ENCODE measurements at places on chromosomes 6 and 20.
A peak's percentile ranks its signal among the peaks of the same experiment; 100 is the strongest.

DNA sequence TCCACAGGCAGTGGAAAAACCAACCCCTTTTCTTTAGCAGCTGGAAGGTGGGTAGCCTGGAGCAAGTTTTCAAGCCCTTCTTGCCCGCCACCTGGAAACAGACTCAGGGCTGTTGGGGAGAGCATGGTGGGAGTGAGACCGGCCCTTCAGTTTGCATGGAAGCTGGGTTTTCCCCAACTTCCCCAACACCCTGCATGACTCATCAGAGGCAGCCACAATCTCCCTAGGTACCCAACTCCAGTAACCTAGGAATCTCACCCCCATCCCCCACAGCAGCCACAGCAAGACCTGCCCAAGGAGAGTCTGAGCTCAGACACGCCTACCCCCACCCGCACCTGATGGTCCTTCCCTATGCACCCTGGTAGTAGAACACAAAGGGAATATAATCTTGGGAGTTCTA, 86.3 kb upstream of the IRAK1BP1 start:
- peak; percentile 42 for DNase-seq

DNA sequence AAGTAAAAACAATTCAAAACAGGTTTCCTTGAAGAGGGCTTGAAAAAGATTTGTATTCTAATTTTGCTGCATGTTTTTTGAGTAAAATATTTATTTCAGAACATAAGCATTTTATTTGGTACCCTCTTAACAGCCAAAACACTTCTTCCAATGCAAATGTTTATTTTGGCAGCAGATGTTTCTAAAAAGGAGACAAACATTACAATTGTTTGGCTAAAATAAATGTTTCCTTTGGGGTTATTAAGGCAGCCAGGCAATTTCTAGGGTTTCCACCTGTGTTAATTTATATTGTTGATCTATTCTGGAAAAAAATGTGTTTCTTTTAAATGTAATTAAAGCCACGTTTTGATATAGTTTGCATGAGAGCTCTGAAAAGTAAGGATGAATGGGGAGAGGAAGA, 56.6 kb downstream of the ARID1B start:
- DNase-seq = no peak

DNA sequence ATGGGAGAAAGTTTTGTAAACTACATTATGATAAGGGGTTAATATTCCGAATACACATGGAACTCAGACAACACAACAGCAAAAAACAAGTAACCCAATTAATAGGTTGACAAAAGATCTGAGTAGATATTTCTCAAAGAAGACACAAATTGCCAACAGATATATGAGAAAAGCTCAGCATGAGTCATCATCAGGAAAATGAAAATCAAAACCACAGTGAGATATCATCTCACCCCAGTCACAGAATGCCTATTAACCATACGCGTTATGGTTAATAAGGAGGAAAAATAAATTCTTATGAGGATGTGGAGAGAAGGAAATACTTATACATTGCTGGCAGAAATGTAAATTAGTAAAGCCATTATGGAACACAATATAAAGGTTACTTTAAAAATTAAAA, 695.0 kb downstream of the COL12A1 start:
- no peak for DNase-seq

DNA sequence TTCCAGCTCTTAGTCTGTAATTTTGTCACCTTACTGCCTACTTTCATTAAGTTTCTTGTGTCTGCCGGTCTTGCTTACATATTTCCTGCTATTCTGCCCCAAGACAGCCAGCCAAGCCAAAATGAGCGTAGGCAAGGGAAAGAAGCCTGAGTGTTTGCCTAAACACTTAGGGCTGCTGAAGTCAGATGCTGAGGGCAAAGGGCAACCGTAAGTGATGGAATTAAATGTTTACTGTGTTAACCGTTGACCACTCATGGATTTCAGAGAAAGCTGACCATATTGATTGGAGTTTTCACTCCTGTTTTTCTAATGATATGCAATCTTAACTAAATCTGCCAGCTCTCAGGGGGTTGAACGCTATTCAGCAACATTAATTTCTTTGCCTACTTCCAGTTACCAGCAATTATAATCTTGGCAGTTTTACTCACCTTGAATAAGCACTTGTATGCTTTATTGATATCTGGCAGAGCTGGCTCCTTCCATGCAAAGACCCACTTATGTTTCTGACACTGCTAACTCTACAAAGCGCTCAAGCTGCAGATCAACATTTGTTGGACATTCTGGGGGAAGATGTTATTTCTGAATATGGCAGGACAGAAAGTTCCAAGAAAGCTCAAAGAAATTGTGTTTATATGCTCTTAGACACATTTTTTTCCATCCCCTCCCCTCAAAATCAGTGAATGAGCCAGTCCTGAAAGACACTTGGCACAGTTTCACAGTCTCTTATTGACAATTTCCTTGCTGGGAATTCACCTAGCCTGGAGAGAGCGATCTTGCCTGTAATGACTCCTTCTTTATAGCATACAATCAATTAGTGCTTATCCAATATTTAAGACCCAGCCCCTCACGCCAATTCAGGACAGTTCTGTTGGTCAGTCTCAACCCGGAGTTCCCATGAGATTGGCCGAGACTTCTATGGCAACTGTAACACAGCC, 183.8 kb downstream of the PLCB1 start:
- DNase-seq = no peak

DNA sequence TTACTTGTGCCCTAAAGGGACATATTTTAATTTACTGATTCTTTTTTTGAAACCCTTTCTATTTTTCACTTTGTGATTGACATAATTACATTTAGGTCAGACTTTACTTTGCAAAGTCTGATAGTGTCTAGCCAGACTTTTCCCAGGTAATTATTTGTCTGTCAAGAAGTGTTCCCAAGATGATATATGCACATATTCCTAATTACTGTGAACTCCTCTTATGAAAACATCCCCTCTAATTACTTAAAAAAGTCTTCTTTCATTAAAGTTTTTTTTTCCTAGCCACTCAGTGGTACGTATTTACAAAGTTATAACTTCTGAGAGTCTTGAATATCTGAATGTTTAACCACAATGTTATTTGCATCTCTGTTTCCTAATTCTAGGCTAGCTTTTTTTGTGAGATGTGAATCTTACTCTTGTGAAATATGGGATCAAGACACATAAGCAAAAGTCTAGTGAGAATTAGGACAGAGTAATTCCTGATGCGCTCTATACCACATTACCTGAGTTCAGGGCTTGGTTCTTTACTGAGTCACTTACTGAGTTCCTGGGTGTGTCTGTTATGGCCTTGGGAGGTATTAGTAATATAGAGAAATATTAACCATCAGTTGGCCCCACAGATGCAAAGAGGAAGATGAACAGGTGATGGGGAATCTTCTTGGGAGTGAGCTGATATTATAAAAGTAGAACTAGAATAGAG, 27.9 kb downstream of the FAM83B start:
- DNase-seq = no peak

DNA sequence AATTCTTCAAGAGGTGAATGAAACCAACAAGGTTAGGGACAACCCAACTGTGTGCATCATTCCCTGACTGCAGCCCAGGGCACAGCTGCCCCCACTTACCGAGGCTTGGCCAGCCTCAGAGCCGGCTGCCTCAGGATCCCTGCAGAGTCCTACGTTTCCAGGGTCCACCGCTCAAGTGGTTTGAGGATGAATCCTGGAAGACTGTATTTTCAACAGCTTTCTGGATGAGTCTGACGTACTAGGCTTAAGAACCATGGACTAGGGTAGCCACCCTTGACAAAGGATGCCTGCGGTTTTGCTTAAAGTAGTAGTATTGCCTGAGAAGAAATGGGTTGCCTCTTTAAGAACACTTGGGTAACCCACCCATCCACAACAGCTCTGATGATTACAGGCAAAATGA, 101.4 kb downstream of the FOXC1 start:
- no peak for DNase-seq

DNA sequence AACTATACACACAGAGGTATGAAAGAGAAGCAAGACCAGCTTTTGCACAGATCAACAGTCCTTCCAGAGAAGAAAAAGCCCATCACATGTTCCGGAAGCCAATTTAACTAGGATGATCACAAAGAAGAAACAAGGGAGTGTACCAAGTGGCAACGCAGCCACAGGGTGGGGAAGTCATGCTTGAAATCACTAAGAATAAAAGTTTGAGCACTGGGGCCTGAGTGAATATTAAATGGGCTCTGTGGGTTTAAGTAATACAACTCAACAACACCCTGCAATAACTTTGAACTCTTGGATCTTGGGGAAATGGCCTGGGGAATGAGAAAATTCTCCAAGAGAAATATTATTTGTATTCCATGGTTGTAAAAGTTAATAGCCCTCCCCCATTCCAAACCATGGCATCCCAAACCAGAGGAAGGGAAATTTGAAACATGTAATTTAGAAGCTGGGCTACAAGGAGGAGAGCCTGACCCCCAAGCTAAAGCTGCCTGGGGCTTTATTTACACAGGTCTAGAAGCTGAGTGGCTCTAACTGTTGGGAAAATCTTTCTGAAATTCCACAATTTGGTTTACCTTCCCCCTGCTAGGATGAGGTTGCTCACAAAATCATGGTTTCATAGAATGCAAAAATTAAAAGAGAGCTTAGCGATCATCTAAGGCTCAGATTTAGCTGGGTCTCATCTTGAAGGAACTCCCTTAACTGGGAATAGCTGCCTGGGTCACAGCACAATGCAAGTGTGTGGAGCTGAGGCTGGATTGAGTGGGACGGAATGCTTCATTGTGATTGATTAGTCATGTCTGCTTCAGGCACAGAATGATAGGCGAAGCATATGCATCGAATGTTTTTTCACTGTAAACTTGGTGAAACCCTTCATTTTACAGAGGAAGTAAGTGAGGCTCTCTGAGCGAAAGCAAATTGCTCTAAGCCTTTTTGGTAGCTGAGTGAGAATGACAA, 143.6 kb downstream of the BMP7 start:
- DNase-seq = no peak

GRCh38 chr20:34925981-34926380, 29.6 kb downstream of the GSS start:
- DNase-seq = no peak

- no peak for DNase-seq
These were observed 52.3 kb downstream of the PLEKHG1 start for GRCh38 chr6:150651808-150652470.

- no peak for DNase-seq
These were observed 160.7 kb downstream of the FOXC1 start for GRCh38 chr6:1770435-1770843.

GRCh38 chr6:39982720-39983119, 48.5 kb upstream of the MOCS1 start:
- DNase-seq = no peak

DNA sequence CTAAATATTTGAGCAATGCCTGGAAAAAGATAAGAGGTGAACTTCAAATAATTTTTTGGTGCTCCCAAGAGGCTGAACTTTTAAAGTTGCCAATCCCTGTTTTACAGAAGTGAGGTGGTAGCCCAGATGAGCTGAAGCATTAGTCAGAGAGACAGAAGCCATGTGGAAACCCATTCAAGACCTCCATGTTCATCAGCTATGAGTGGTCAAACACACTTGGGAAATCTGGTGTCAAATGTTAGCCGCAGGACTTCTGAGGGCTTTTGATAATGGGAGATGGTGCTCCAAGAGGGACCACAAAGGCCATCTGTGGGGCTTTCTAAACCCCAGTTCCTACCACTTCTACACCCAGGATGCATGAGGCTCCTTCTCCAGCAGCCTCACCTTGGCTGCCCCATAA, 77.5 kb upstream of the MRPS10 start:
- no peak for DNase-seq

DNA sequence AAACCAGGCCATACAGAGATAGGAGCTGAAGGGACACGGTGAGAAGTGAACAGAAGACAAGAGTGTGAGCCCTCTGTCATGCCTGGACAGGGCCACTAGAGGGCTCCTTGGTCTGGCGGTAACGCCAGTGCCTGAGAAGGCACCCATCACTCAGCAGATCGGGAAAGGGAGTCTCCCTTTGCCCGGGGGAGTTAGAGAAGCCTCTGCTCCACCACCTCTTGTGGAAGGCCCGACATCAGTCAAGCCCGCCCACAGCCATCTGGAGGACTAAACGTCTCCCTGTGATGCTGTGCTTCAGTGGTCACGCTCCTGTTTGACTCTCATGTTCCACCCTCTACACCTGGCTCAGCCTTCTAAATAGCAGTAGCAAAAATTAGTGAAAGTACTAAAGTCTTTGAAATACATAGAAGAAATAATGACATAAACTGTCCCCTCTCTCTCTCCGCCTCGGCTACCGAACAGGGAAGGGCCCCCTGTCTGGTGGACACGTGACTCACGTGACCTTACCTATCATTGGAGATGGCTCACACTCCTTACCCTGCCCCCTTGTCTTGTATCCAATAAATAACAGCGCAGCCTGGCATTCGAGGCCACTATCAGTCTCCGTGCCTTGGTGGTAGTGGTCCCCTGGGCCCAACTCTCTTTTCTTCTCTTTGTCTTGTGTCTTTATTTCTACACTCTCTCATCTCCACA, 66.7 kb downstream of the RPP21 start:
- DNase-seq = peak; percentile 91

DNA sequence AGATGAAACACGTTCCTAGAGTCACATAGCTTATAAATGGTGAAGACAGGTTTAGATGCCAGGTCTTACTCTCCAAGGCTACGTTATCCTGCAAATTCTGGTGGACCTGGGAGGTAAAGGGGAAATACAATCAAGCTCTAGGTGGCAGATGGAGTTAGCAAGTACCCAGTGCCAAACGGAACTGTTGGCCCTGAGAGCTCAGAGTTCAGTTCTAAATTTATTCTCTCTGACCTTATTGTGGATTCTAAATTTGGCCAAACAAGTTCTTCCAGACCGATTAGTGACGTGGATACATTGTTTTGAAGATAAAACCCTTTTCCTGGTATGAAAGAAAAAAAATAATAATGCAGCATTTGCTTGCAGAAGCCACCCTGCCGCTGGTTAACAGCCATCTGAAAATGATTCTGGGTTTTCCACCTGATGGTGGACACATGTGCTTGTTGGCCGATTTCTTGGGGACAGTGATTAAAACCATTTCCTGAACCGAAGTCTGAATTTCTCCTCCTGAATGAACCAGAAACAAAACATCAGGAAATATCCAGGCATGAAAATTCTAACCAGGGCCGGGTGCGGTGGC, 32.5 kb downstream of the RIPOR3 start:
- no peak for DNase-seq

- no peak for DNase-seq
These were observed 16.5 kb upstream of the SPAG4 start for GRCh38 chr20:35598899-35599775.

- DNase-seq = no peak
These were observed 74.9 kb upstream of the TOX2 start for GRCh38 chr20:43839793-43840199.

- no peak for DNase-seq
These were observed 40.4 kb downstream of the CSNK2A1 start for GRCh38 chr20:503048-503737.

Data from endodermal cell (in vitro differentiated cells).